CD4-positive, alpha-beta memory T cell (primary cell): ENCODE measurements at places on chromosomes 6 and 20.

- DNase-seq, result no peak
These were observed 183.1 kb upstream of the RALGAPA2 start for GRCh38 chr20:20895537-20895936.

DNA sequence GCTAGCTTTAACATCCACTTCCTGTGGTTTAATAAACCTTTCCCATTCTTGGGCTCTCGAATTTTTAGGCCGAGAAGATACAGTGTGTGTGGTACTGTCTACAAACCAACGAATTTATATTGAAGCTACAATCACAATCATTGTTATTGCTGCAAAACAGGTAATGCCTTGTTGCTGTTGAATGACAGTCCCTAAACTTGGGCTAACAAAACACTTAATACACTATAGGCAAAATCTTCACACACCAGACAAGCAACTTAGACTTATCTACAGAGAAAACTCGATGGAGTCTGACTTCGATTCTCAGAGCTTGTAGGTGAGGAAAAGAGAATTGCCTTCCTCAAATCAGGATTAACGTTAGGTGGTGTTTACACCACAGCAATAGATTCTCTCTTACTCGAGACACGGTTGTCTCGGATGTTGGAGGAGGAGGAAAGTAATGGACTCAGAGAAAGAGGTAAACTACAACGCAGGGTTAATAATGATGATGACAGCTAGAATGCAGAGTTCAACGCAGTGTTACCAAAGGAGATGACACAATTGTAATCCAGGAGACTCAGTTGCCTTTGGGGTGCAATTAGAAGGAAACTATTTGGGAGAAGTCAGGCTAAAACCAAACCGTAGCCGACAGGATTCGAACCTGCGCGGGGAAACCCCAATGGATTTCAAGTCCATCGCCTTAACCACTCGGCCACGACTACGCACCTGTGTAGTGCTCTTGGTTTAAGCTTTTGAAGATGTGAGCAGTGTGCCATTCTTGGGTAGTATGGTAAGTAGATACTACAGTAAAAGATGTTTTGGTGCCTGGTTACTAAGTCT is 32.5 kb upstream of the ZNF184 start:
- DNase-seq, result peak; percentile 67

DNA sequence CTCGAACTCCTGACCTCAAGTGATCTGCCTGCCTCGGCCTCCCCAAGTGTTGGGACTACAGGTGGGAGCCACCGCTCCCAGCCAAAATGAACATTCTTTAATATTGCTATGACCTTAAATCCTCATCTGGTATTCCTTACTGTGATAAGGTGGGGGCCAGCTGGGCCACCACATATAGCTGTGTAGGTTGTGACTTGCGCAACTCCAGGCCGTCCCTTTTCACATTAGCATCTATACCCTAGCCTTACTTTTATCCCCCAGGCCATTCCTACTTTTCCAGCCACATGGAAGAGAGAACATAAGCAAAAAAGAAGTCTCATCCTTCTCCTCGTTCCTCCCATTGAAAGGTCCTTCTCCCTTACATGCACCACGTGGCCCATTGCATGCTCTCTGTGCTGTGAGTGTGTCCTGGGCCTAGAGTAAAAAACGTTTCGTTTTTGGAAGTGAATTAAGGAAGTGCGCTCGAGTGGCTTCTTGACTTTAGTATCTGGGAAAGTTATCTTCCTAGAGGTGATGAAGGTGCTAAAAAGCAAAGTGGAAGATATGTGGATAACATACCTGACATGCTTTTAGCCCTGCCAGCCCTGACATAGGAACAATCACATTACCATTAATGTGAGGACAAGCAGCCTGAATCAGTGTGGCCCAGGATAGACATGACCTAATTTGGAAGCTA is 56.8 kb upstream of the KIF13A start:
- no peak for DNase-seq

GRCh38 chr6:62746968-62747367 is 460.9 kb upstream of the KHDRBS2 start:
- no peak for DNase-seq

DNA sequence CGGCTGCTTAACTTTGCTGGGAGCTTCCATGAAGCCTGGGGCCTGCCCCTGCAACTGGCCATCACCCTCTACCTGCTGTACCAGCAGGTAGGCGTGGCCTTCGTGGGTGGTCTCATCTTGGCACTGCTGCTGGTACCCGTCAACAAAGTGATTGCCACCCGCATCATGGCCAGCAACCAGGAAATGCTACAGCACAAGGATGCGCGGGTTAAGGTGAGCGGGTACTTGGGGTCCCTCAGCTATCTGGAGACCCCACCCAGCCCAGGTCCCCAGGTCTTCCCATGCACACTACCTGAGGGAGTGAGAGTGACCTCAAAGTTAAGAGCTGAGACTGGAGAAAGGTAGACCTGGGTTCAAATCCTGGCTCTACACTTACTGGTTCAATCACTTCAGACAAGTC is 5.8 kb downstream of the ABCC10 start:
- DNase-seq, result no peak

DNA sequence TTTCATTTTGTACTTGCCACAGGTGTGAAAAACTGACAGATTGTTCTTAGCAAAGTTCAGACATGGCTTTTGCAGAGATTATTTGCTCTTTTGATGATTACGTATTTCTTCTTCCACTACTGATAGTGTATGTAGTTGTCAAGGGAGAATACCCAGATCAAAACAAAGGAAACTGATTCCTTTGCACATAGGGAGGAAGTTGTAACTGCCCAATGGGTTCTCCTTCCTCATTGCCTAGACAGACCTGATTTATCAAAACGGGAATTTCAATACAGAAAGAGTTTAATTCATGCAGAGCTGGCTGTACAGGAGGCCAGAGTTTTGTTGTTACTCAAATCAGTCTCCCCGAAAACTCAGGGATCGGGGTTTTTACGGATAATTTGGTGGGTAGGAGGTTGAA is 214.7 kb downstream of the BCAS1 start:
- DNase-seq, result no peak

DNA sequence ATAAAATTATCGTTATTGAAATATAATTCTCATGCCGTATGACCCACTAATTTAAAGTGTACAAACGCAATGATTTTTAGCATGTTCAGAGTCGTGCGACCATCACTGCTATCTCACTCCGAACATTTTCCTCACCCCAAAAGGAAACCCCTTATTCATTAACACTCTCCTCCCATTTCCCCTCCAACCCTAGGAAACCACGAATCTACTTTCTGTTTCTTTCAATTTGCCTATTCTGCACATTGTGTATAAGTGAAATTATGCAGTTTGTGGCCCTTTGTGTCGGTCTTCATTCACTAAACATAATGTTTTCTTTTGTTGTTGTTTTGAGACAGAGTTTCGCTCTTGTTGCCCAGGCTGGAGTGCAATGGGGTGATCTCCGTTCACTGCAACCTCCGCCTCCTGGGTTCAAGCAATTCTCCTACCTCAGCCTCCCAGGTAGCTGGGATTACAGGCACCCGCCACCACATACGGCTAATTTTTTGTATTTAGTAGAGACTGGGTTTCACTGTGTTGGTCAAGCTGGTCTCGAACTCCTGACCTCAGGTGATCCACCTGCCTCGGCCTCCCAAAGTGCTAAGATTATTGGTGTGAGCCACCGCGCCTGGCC is 99.7 kb upstream of the ZNF217 start:
- peak; percentile 26 for DNase-seq

DNA sequence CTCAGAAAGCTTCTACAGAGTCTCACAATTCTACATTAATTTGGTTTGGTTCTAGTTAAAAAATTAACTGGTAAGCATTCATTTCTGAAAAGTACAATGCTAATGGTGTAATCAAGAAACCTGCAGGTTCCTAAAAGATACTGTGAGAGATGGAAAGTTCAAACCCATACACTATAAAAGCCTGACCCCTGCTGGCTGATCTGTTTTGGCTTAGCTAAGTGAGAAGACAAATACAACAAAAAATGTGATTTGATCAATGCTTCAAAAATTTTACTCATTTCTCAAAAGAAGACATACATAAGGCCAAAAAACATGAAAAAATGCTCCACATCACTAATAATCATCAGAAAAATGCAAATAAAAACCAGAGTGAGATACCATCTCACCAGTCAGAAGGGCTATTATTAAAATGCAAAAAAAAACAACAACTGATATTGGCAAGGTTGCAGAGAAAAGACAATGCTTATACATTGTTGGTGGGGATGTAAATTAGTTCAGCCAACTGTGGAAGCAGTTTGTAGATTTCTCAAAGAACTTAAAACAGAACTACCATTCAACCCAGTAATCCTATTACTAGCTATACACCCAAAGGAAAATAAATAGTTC is 102.8 kb downstream of the MOXD1 start:
- peak; percentile 16 for DNase-seq

DNA sequence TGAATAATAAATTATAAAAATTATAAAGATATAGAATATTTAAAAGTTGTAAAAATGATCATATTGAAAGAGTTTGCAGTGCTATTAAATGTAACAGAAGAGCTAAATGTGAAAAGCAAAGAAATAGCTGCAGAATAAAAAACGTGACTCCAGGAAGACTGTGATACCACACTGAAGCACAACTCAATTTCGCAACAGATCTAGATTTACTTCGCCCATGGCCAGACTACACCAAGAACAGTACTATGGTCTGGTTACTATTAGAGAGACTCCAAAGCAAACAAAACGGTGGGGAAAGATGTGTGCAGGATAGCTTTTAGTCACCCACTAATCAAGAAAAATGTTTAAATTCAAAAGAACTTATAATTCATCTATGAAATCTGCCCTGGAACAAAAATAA is 1.9 kb downstream of the CHD6 start:
- DNase-seq, result no peak

GRCh38 chr6:29967379-29968010 is 25.2 kb downstream of the HLA-A start:
- no peak for DNase-seq

DNA sequence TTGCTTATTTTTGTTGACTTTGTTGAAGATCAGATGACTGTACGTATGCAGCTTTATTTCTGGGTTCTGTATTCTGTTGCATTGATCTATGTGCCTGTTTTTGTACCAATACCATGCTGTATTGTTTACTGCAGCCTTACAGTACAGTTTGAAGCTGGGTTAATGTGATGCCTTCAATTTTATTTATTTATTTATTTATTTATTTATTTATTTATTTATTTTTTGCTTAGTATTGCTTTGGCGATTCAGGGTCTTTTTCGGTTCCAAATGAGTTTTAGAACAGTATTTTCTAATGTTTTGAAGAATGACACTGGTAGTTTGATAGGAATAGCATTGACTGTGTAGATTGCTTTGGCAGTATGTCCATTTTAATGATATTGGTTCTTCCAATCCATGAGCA is 210.3 kb downstream of the EPM2A start:
- DNase-seq, result no peak

DNA sequence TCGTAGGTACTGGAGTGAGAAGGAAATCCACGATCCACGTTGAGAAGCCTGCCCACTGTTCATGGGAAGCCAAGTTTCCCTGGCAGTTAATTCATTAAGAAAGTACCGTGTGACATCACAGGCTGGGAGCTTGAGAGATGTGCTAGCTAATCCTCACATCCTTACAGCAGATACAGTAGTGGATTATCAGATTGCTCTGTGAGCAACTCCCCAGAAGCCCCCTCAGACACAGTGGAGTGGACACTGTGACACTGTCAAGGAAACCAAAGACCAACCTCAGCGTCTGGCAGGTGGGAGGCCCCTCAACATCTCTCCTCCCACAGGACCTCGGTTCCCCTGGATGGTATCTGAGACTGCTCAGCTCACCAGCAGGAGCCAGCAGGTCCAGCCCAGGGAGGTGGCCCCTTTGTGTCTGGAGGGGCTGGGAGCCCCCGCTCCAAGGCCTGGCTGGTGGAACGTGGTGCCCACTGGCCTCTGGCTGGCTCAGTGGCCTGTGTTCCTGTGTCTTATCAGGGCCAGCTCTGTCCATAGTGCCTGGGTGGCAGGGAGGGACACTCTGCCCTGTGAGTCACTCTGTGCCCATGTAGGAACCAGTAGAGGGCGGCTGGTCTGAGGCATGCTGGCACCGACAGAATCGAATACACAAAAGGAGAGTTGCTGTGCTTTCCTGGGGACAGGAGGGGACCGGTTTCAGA is 7.2 kb downstream of the PYGB start:
- no peak for DNase-seq

- DNase-seq, result no peak
These were observed 457.9 kb downstream of the HDGFL1 start for GRCh38 chr6:23027281-23027680.

- DNase-seq, result no peak
These were observed 23.0 kb upstream of the NAA20 start for GRCh38 chr20:19993958-19994669.

GRCh38 chr20:10532361-10532760 is 97.3 kb downstream of the SLX4IP start:
- no peak for DNase-seq

- no peak for DNase-seq
These were observed 33.6 kb upstream of the HSF2 start for GRCh38 chr6:122365775-122366403.

GRCh38 chr20:45047581-45048119 is 53.3 kb downstream of the KCNS1 start:
- no peak for DNase-seq

DNA sequence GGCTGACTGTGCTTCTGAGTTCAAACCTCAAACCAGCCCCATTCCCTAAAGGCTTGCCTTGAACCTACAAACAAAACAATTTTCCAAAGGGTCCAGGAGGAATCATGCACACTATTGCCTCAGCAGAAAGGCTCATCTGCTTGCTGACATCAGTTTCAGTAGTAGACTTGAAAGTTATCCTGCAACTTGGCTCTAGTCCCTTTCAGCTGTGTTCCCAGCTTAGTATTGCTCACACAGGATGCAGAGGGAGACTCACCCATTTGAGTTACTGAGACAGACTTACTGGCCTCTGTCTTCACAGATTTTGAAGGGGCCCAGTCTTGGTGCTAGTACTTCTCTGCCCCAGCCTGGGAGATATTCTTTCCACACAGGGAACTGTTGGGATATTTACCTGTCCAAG is 38.5 kb upstream of the TFB1M start:
- no peak for DNase-seq

DNA sequence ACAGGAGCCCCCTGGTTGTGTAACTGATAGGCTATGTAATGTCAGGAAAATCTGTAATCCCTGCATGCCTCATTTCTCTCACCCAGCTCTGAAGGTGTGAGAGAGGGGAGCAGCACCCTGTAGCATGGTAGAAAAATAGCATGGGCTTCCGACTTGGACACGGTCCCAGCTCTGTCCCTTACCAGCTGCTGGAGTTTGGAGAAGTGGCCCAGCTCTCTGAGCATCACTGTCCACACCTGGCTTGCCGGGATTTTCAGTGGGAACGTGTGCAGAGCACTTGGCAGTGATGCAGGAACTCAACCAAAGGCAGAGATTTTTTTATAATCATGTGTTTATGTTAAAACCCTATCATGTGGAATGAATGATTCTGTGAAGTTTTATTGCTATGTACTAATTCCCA is 34.6 kb downstream of the STK35 start:
- DNase-seq, result no peak
